A549 treated with Mapracorat at 1 μM for 4 hours (cell line): ENCODE measurements at places on chromosomes 7 and 10. TPM values are rescaled to one million over a fixed set of nuclear protein-coding genes. Genes with fewer than 3 reads are reported as not detected.

The SPDYE2 gene
- total RNA-seq: not detected in 5 replicates

The ZNF518A gene
- total RNA-seq: 5.5 to 8.6 TPM (median 6.6 TPM) in 5 replicates

The TMEM225B gene
- 0.38 to 1.2 TPM (median 0.84 TPM) in 5 replicates for total RNA-seq

The ZNF117 gene
- total RNA-seq: 0.08 to 0.34 TPM (median 0.23 TPM) in 5 replicates

The OR2A7 gene
- not detected in 5 replicates for total RNA-seq

The PPP1R3C gene
- 22.1 to 28.4 TPM (median 23.7 TPM) in 5 replicates for total RNA-seq

The GIMAP6 gene
- not detected in 5 replicates for total RNA-seq

The DNAJC12 gene
- 51.9 to 68.0 TPM (median 54.4 TPM) in 5 replicates for total RNA-seq

The OLAH gene
- 0.39 to 1.0 TPM (median 0.51 TPM) in 5 replicates for total RNA-seq

The LRIT1 gene
- not detected in 5 replicates for total RNA-seq

The SLIT1 gene
- 0.04 to 0.10 TPM (median 0.08 TPM) in 5 replicates for total RNA-seq

The KCNMA1 gene
- total RNA-seq: 40.3 to 86.3 TPM (median 68.8 TPM) in 5 replicates
